ENCODE measurements at places on chromosomes 1 and 21.

DNA sequence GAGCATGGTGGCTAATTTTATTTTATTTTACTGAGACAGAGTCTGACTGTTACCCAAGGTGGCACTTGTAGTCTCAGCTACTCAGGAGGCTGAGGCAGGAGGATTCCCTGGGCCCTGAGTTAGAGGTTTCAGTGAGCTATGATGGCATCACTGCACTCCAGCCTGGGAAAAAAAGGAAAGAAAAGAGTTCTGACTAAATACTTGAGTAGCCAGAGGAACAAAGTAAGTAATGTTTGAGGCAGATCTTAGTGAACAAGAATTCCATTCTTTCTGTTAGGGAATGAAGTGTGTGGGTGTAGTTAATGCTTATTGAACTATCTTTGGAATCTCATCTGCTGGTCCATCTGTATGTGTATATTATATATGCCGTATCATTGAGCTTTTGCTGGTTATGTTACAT lies 13.1 kb upstream of the EVI5 start:
- no peak for DNase-seq

GRCh38 chr1:25922971-25923552 lies 16.8 kb upstream of the STMN1 start:
- DNase-seq: no peak

- DNase-seq: no peak
Observed at GRCh38 chr1:35893051-35893879, 10.3 kb downstream of the AGO1 start.

GRCh38 chr1:84776639-84777038 lies 86.4 kb upstream of the SSX2IP start:
- DNase-seq: no peak

DNA sequence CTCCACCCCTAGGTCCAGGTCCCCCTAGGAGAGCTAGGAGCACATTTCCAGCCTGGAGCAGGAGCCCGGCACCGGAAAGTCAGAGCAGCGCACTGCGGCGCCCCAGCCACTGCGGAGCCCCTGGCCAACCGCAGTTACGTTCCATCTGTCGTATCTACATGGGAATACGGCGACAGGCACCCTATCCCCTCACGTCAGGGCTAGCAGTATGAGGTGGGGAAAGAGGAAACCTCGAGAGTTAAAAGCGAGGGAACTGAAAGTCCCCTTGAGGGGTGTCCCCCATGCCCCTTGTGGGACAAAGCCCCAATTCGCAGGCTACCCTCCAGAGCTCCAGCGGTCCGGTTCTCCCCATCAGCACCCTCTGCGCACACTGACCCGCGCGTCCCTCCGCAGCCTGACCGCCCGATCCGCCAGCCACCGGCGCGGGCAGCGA lies 995 bp downstream of the COLGALT2 start:
- no peak for DNase-seq

- DNase-seq: no peak
Observed at GRCh38 chr1:212644866-212645545, 36.4 kb downstream of the ATF3 start.

DNA sequence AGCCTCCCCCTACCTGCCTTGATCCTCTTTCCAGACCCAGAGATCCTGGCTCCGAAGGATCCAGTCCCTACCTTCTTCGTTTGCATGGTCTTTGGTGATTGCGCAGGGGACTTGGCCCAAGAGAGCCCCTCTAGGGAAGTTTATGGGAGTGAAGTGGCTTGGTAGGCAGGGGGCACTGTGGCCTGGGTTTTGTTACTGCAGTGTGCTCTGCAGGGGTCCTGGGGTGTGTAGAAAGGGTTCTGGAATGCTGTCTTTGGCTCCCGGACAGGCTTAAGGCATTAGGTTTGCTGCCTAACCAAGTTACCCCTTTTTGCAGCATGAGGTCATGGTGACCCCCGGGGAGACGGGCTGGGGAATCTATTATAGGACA lies 3.8 kb downstream of the ATP8B2 start:
- DNase-seq: no peak

DNA sequence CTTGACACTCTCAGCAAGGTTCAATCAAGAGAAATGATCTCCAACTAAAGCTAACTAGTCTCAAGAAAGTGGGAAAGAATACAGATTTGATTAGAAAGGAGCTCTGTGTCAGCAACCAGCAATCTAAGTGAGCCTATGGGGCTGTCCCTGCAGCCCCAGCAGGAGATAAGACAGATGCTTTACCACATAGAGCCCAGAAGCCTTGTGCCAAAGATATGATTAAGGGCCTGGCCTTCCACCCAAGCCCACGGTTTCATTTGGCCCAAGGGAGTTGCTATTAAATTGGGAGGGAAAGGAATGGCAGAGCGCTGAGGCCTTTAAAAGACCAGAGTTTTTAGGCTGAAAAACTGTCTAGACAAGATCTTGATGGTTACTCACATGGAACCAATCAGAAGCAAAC lies 74.8 kb downstream of the HLCS start:
- no peak for DNase-seq

DNA sequence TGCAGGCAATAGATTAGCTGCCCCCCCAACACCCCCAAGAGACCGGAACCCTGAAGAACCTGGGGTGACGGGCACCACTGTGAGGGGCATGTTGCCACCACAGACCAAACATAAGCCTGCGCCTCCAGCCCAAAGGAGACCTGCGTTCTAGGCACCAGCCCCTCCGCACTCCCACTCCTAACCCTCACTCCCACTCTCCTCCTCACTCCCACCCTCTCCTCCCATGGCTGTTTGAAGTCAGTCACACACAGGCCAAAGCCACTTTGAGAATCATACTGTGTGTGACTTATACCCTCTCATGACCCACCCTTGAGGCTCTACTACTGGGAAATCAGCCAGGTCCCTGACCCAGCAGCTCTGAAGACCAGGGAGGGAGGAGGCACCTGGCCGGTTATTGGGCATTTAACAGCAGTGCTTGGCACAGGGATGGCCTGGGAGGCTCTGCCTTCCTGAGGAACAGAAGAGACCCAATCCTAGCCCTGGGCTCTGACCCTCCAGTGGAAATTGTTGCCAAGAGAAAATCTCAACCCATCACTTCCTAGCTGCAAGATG lies 43.5 kb downstream of the FBXO2 start:
- no peak for DNase-seq

- no peak for DNase-seq
Observed at GRCh38 chr1:168535536-168535935, 8.3 kb downstream of the XCL2 start.

GRCh38 chr1:98860329-98860728 lies 144.3 kb downstream of the PLPPR5 start:
- no peak for DNase-seq

- DNase-seq: no peak
Observed at GRCh38 chr21:44924606-44925377, 4.1 kb upstream of the ITGB2 start.

GRCh38 chr1:201443747-201444146 lies 22.2 kb upstream of the TNNI1 start:
- DNase-seq: no peak

DNA sequence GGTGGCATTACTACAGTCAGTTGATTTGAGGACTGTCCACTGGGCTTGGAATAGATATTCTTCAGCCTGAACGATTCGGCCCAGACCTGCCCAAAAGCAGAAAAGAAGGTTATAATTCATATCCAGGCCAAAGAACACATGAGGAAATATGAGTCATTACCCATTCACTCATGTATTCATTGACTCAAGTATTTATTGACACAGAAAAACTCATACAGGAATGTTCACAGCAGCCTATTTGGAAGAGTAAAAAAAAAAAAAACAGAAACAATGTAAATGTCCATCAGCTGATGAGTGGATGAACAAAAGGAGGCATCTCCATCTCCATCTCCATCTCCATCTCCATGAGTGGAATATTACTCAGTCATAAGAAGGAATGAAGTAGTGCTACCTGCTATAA lies 15.9 kb downstream of the ZMYND12 start:
- no peak for DNase-seq

- no peak for DNase-seq
Observed at GRCh38 chr1:74399249-74399648, 113.2 kb downstream of the LRRC53 start.

DNA sequence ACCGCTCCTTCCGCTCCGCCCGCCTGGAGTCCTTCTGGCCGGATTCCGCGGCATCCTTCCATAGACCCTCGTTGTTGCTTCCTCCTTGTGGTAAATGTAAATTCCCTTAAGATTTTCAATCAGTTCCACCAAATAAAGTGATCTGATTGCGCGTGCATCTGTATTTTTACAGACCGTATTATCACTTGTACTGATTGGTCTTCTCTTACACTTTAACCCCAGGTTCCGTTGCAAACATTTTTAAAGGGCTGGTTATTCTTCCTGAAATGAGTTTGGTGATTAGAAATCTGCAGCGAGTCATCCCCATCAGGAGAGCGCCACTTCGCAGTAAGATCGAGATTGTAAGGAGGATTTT lies 483 bp downstream of the YBEY start:
- no peak for DNase-seq

GRCh38 chr1:4268262-4268888 lies 368.3 kb upstream of the C1orf174 start:
- no peak for DNase-seq

- DNase-seq: no peak
Observed at GRCh38 chr1:11461531-11462137, 17.3 kb upstream of the DISP3 start.

GRCh38 chr1:160981584-160982411 lies 27.2 kb upstream of the ITLN2 start:
- DNase-seq: no peak

- no peak for DNase-seq
Observed at GRCh38 chr1:34371829-34372532, 195.3 kb downstream of the C1orf94 start.
